ENCODE measurements at places on chromosomes 3 and 15. TPM values are rescaled to one million over a fixed set of nuclear protein-coding genes. Genes with fewer than 3 reads are reported as not detected.

Gene MRPL47
- total RNA-seq = 40.6 TPM

Gene CEP70
- total RNA-seq = 6.4 TPM

Gene ROPN1
- not detected for total RNA-seq

Gene CHRNB4
- 0.95 TPM for total RNA-seq

Gene CFAP20DC
- 1.7 TPM for total RNA-seq

Gene AHSG
- not detected for total RNA-seq

Gene KLHDC8B
- total RNA-seq = 5.0 TPM

Gene SIDT1
- 0.19 TPM for total RNA-seq

Gene PLSCR2
- total RNA-seq = not detected

Gene FOXL2
- total RNA-seq = 3.4 TPM

Gene TICRR
- total RNA-seq = 15.9 TPM

Gene TAGLN3
- not detected for total RNA-seq

Gene GCSAM
- not detected for total RNA-seq

Gene KBTBD13
- 0.02 TPM for total RNA-seq

Gene ECE2
- not detected for total RNA-seq

Gene CLDN18
- total RNA-seq = not detected

Gene ANKRD63
- 0.20 TPM for total RNA-seq

Gene MED12L
- 0.66 TPM for total RNA-seq

Gene GPR62
- total RNA-seq = not detected

Gene OR5AC2
- total RNA-seq = not detected

Gene CYFIP1
- total RNA-seq = 72.9 TPM

Gene WDR49
- not detected for total RNA-seq

Gene MESP2
- 0.62 TPM for total RNA-seq

Gene RHOA
- 463 TPM for total RNA-seq

Gene IP6K1
- total RNA-seq = 21.4 TPM

Data from A549 treated with DMSO at 1 μM for 4 hours (cell line).